Cardiac muscle cell (in vitro differentiated cells and primary cell): ENCODE measurements at places on chromosomes 2 and 18. TPM values are rescaled to one million over a fixed set of nuclear protein-coding genes. Genes with fewer than 3 reads are reported as not detected.

Gene LIMS3
- 1.2 and 4.3 TPM in 2 replicates for total RNA-seq

Gene RUFY4
- total RNA-seq = not detected in 2 replicates

Gene KIF1A
- 8.0 and 14.1 TPM in 2 replicates for total RNA-seq

Gene ALPP
- not detected in 2 replicates for total RNA-seq

Gene CTLA4
- total RNA-seq = not detected in 2 replicates

Gene IL1RL1
- total RNA-seq = not detected in 2 replicates

Gene C2orf66
- 0.27 TPM in 1 of 2 replicates, not detected in the other for total RNA-seq

Gene RTP5
- total RNA-seq = not detected in 2 replicates

Gene TANC1
- 21.8 and 34.8 TPM in 2 replicates for total RNA-seq

Gene FSIP2
- total RNA-seq = 6.1 and 13.8 TPM in 2 replicates

Gene FAM124B
- total RNA-seq = 0.30 TPM in 1 of 2 replicates, not detected in the other

DNA sequence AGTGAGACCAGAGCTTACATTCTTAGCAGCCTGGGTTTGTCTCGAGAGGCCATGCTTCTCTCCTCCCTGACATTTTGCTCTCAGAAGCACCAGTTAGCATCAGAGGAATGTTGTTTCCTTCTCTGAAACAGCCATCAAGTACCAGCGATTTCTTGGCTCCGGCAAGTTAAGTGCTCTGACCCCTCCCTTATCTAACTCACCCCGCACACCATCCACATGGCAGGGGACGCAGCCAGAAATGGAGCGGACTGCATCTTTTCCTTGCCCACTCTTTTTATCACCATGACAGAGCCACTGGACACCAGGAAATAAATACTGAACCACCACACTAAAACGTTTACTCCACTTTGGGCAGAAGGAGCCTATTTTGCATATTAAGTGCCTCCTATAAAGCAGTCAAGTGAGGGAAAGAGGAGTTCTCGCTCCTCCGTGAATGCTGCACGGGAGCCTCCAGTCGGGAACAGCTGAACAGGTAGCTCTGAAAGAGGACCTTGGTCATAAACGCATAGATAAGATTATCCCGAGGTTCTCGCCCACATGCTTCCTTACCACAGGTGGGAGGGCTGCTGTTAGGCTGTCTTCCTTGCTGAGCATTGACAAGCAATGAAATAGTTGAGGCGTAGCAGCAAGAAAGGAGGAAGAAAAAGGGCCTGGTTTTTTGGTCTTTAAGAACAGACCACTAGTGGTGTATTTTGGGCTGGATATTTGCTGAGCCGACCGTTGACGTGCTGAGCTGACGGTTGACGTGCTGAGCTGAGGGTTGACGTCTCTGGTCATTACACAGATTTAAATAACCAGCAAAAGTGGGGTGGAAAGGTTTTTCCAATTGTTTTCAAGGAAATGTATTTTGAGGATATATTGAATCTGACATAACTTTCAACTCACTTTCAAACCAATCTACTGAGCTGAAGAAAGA is 71.4 kb upstream of the ITGB6 start:
- H3K4me1 ChIP-seq = peaks cover 75% of the 10 kb centered on the region
- DNase-seq = peak; percentile 44
- H3K27me3 ChIP-seq = no peaks in the 10 kb centered on the region
- peaks cover 3% of the 10 kb centered on the region for H3K36me3 ChIP-seq

- H3K4me1 ChIP-seq = no peaks in the 10 kb centered on the region
- no peak overlapping the region for H3K4me3 ChIP-seq
- no peaks in the 10 kb centered on the region for H3K27me3 ChIP-seq
Observed at GRCh38 chr2:209331291-209331844, 92.5 kb upstream of the MAP2 start.

- no peak overlapping the region for H3K27ac ChIP-seq
- H3K27me3 ChIP-seq = no peaks in the 10 kb centered on the region
- no peak for DNase-seq
- no peaks in the 10 kb centered on the region for H3K36me3 ChIP-seq
- H3K4me3 ChIP-seq = no peak overlapping the region
Observed at GRCh38 chr2:28662468-28663181, 89.0 kb upstream of the PPP1CB start.

GRCh38 chr2:121210691-121211090 is 74.3 kb downstream of the TFCP2L1 start:
- DNase-seq = no peak
- no peak overlapping the region for H3K27ac ChIP-seq
- no peak overlapping the region for H3K4me3 ChIP-seq
- H3K4me1 ChIP-seq = no peaks in the 10 kb centered on the region

DNA sequence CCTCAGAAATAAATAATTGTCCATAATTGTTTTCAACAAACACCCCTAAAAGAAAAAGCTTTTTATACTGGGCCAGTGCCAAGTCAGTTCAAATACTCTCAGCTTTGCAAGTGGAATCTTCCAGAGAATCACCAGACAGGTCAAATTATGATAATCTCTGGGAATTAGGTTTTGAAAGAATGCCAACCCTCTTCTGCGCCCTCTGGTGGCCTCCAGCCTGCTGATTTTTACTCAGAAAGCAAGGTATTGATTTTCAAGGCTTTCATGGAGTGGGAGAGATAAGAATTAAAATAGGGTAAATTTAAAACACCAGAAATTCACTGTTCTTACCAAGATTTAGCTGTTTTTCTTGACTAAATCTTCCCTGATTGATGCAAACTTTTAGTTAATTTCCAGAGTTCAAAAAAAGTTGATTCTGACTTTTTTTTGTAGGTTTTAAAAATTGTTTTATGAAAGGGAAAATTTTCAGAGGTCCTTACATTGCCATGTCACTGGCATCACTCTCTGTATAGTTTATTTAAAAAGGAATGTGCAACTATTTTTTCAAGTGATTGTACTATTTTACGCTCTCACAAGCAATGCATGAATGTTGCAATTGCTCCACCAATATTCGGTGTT is 282.9 kb upstream of the TNP1 start:
- no peaks in the 10 kb centered on the region for H3K36me3 ChIP-seq
- H3K27me3 ChIP-seq = no peaks in the 10 kb centered on the region
- no peak overlapping the region for H3K27ac ChIP-seq
- H3K4me1 ChIP-seq = no peaks in the 10 kb centered on the region
- DNase-seq = peak; percentile 17

DNA sequence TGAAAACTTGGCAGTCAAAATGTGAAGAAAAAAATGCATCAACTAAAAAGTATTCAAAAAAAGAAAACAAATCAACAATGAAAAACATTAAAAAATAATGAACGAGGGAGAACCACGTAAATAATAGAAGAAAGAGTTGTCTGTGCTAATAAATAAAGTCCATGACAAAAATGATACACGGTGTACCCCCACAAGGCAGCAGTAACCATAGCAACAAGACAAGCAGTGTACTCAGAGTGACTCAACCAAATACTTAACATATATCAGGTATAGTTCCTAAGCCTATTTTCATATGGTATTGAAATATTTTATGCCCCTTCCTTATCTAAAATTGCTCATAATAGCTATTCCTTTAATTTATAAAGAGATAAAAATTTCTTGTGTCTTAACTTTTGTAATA is 162.3 kb upstream of the TMEM200C start:
- no peaks in the 10 kb centered on the region for H3K36me3 ChIP-seq
- no peaks in the 10 kb centered on the region for H3K27me3 ChIP-seq
- DNase-seq = no peak
- H3K4me1 ChIP-seq = peaks cover 68% of the 10 kb centered on the region
- no peak overlapping the region for H3K4me3 ChIP-seq
- H3K27ac ChIP-seq = peak overlapping the region; percentile 93

GRCh38 chr18:10202845-10203321 is 251.6 kb upstream of the APCDD1 start:
- H3K4me1 ChIP-seq = peaks cover 25% of the 10 kb centered on the region
- DNase-seq = peak; percentile 65
- H3K27ac ChIP-seq = no peak overlapping the region

DNA sequence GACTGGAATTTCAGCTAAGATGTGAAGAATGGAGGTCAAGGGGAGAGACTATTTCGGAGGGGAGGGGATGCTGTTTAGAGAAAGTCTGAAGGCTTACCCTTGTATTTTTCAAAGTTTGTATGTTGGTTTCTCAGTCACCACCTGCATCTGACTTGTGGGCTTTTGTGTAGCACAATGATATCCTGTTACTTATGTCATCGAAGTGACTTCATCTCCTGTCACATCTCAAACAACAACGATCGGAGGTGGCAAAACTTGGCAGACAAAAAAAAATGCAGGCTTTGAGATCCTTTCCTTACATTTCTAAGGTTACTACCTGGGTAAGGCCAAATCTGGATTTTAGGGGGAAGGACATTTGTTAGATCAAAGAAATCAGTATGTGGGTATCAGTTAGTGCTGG is 11.7 kb upstream of the CXCR4 start:
- no peaks in the 10 kb centered on the region for H3K27me3 ChIP-seq
- no peak overlapping the region for H3K4me3 ChIP-seq
- H3K27ac ChIP-seq = no peak overlapping the region
- no peak for DNase-seq
- peaks cover 6% of the 10 kb centered on the region for H3K4me1 ChIP-seq

DNA sequence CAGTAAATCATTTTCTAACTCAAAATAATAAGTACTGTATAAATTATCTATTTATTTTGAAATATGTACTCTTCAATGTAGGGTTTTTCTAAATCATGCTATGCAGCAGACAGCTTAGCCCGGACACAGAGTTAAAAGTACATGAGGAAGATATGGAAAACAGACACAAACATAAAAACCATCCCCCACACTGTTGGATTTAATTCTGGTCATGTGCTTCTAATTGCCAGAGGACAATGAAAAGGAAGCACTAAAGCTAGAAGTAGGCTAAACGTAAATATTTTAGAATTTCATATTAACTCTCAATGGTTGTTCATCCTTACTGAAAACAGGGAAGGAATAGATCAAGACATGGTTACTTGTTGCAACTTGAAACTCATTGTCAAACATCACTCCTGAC is 420.7 kb downstream of the ERBB4 start:
- H3K4me1 ChIP-seq = no peaks in the 10 kb centered on the region
- DNase-seq = no peak
- H3K36me3 ChIP-seq = no peaks in the 10 kb centered on the region
- H3K27ac ChIP-seq = no peak overlapping the region
- no peaks in the 10 kb centered on the region for H3K27me3 ChIP-seq

GRCh38 chr18:73900106-73900835 is 247.4 kb downstream of the FBXO15 start:
- H3K4me1 ChIP-seq = no peaks in the 10 kb centered on the region
- H3K4me3 ChIP-seq = no peak overlapping the region
- no peak overlapping the region for H3K27ac ChIP-seq
- peaks cover 4% of the 10 kb centered on the region for H3K27me3 ChIP-seq

- peaks cover 27% of the 10 kb centered on the region for H3K4me1 ChIP-seq
- no peaks in the 10 kb centered on the region for H3K27me3 ChIP-seq
- no peak overlapping the region for H3K27ac ChIP-seq
- no peak for DNase-seq
Observed at GRCh38 chr18:2966560-2966959, 46.4 kb downstream of the LPIN2 start.

DNA sequence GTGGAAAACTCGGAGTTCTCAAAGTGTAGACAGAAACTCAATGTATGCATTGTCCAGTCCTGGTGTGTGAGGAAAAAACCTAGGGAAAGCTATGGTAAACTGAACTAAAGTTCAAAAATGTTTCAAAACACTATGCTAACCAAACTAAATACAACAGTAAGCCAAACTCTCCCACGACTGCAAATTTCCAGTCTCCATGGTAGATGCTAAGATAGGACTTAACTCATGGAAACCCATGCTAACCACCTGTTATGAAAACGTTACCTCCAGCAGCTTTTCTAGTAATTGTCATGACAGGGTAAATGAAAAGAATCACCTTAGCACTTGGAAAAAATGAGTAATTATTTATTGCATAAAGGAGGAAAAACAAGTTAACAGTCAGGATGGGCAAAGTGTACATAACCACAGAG is 135.7 kb upstream of the EPC2 start:
- H3K4me1 ChIP-seq = peaks cover 4% of the 10 kb centered on the region
- no peak overlapping the region for H3K27ac ChIP-seq
- DNase-seq = no peak

DNA sequence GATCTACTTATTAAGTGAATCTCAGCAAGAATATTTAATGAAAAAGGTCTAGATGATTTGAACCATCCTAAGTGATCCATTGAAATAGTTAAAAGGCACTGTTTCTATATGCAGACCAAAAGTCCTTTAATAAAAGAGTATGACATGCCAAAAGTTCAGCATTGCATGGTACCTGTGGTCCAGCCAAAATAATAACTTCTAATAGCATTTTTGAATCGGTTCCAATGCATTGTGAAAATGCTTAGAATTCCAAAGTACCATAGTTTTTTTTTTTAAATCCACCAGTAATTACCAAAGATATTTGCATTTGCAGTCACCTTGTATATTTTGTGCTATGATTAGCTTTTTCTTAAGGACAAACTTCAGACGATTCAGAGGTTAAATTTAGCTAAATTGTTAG is 79.9 kb downstream of the NYAP2 start:
- H3K4me1 ChIP-seq = no peaks in the 10 kb centered on the region
- no peaks in the 10 kb centered on the region for H3K36me3 ChIP-seq
- no peaks in the 10 kb centered on the region for H3K27me3 ChIP-seq
- no peak overlapping the region for H3K27ac ChIP-seq

DNA sequence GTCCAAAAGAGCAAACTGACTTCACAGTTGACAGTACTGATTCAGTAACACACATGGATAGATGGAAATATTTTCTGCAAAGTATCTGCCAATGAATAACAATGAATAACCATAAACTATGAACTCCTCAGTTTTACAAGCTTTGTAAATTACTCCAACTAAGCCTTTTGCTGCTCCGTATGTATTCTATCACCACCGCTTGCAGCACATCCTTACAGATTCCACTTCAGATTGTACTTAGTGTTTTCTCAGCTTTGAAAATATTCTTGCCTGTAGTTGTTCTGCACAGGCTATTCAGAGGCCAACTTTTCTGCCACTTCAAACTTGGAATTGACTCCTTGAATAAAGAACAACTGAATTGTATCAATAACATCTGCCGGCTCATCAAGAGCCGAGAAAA is 36.2 kb downstream of the TLK1 start:
- H3K36me3 ChIP-seq = no peaks in the 10 kb centered on the region
- peak overlapping the region; percentile 53 for H3K27ac ChIP-seq
- DNase-seq = no peak
- no peak overlapping the region for H3K4me3 ChIP-seq

DNA sequence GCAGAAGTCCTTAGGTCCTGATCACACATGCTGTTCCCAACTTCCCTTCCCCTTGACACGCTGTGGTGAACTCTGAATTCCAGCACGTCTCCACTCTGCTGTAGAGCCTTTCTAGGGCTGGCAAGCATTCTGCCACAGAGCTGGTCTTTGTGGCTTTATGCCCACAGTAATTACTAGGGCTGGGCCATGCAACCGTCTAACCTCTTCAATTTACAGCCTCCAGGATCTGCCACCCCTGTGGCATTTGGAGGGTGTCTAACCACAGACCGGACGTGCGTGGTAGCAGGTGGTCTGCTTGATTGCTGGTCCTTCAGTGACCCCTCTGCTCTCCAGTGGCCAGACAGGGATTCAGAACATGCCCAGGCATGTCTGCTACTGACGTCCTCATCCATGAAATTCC is 43.1 kb upstream of the TGFA start:
- no peaks in the 10 kb centered on the region for H3K36me3 ChIP-seq
- no peaks in the 10 kb centered on the region for H3K27me3 ChIP-seq
- H3K27ac ChIP-seq = no peak overlapping the region
- H3K4me3 ChIP-seq = no peak overlapping the region
